ENCODE measurements at places on chromosomes 7 and 10. TPM values are rescaled to one million over a fixed set of nuclear protein-coding genes. Genes with fewer than 3 reads are reported as not detected.

Gene ASB13
- 22.4 TPM for total RNA-seq

Gene LRGUK
- 0.29 TPM for total RNA-seq

Gene SMKR1
- total RNA-seq = 10.0 TPM

Gene SPAG6
- not detected for total RNA-seq

Gene FAM25C
- total RNA-seq = 2.4 TPM

Gene C7orf33
- total RNA-seq = not detected

Gene GPNMB
- total RNA-seq = 3.2 TPM

Gene PRPS1L1
- total RNA-seq = not detected

Gene CUBN
- 0.01 TPM for total RNA-seq

Gene ATOH7
- total RNA-seq = 0.22 TPM

Gene MBLAC1
- 3.0 TPM for total RNA-seq

Gene BTRC
- total RNA-seq = 6.2 TPM

Gene CH25H
- total RNA-seq = 0.15 TPM

Gene GNB2
- 129 TPM for total RNA-seq

Gene OR2A5
- not detected for total RNA-seq

Gene RPEL1
- total RNA-seq = not detected

Gene CCDC3
- total RNA-seq = 1.0 TPM

Gene WDFY4
- total RNA-seq = not detected

Gene ZP3
- 17.6 TPM for total RNA-seq

Gene DOCK1
- total RNA-seq = 25.8 TPM

Gene ASZ1
- not detected for total RNA-seq

Gene TLL2
- total RNA-seq = not detected

Gene BMPR1A
- 16.8 TPM for total RNA-seq

All from A549 treated with ZK216348 at 1 μM for 4 hours (cell line).